ENCODE measurements at places on chromosomes 6 and 20.

- DNase-seq, result no peak
Observed at GRCh38 chr6:139588734-139589593, 214.5 kb upstream of the CITED2 start.

DNA sequence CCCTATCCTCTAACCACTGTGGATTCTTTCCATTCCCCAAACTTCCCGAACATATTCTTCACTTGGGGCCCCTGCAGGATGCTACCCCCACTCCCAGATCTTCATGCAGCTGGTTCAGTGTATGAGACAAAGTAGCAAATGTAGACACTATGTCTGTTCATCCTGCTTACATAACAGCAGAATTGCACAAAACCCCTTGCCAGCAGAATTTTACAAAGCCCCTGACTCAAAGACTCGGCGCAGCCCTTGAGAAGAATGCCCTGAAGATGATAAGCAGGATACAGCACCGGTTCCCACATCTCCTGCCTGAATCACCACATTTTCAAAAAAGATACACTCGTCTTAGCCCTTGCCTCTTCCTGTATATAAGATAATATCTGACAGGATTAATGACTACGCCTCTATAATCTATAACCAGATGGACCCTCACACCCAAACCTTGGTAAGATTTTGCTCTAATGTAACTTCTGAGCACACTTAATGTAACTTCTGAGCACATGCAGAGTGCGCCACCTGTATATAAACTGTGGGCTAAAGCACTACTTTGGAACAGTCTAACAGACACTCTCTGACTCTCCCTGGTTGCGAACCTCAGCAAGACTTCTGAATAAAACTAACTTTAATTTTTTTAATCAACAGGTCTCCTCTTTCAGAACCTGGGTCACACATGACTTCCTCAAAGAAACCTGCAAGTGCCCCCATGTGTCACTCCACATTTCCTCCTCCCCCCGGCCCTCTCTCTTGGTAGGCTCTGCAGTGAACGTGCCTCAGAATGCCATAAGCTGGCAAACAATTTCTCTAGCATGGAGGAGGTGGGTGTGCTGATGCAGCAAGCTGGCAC lies 28.7 kb downstream of the RALGAPA2 start:
- DNase-seq, result peak; percentile 70

DNA sequence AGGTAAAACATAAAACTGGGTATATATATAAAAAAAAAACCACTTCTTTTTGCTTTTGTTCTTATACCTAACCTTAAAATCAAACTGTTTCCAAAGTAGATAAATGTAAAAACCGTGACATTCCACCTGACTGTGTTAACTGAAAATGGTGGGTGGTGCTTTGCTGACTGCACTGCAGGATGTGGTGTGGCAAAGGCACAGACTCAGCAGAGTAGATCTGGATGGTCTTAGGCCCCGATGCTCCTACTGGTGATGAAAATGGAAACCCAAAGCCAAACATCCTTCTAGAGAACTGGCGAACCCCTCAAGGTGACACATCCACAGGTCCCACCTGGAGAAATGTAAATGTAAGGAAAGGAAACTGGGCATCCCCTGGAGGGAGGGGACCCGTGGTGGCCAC lies 8.9 kb downstream of the TGIF2 start:
- no peak for DNase-seq

DNA sequence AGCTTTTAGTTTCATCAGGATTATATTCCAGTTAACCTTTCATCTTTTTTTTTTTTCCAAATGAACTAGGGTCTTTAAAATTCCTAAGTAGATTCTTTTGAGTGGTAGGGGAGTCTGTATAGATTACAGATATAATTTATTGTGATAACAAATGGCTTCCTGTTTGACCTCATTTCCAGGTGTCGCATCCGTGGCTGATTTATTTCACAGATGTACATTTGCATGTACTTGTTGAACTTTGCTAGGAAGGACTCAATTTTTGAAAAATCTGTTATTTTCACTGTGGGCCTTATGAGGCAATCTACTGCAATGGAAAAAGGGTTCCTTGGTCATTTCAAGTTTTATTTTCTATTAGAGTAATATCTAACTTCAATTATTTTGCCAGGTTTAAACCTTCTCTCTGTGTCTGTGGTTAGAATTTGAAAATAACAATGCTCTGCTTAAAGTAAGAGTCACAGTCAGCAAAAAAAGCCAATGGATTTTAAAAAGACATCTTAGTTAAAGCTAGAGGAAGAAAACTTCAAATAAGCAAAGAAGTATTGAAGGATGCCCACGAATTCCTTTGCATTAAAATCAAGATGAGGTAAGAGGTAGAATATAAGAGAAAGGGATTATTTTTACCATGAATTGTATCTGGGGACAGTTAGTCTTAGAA lies 57.9 kb downstream of the SAMD5 start:
- DNase-seq, result no peak

DNA sequence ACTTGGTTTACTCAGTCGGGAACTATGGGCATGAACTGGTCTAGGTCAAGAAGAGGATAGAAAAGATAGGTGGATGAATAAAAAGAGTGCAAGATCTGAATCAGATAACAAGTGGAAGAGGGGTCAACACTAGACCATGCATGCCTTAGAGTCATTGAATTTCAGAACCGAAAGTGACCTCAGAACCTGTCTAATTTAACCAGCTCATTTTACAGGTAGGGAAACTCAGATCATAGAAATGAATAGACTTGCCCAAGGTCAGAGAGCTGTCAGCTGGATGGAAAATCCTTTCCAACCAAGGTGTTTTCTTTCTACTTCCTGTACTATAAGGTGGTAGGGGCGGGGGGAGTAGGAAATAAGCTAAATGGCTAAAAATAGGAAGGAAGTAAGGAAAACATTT lies 121.4 kb upstream of the ADGRF1 start:
- no peak for DNase-seq

- DNase-seq, result no peak
Observed at GRCh38 chr20:61724376-61724775, 341.3 kb downstream of the TAF4 start.

- DNase-seq, result no peak
Observed at GRCh38 chr6:157982102-157982562, 469 bp downstream of the SYNJ2 start.

GRCh38 chr6:3119040-3119723 lies 671 bp downstream of the BPHL start:
- DNase-seq, result no peak

Measured in CMK (cell line).